NCI-H1105 (cell line): ENCODE measurements at places on chromosomes 16 and 17.

DNA sequence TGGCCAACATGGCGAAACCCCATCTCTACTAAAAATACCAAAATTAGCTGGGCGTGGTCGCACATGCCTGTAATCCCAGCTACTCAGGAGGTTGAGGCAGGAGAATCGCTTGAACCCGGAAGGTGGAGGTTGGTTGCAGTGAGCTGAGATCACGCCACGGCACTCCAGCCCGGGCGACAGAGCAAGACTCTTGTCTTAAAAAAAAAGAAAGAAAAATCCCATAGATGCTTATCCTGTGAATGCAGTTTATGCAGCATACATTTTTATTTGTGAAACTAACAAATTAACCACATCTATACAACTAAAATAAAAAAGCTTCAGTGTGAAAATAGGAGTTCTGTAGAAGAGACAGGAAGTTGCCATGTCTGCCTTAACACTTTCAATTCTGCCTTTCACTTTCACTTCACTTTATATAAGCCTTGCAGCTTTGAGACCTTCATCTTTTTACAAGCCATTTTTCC is 7.1 kb downstream of the IGSF6 start:
- DNase-seq = no peak

GRCh38 chr17:4789701-4789950 is 862 bp downstream of the GLTPD2 start:
- DNase-seq = no peak

- no peak for DNase-seq
Observed at GRCh38 chr16:81574168-81574567, 129.6 kb downstream of the CMIP start.

DNA sequence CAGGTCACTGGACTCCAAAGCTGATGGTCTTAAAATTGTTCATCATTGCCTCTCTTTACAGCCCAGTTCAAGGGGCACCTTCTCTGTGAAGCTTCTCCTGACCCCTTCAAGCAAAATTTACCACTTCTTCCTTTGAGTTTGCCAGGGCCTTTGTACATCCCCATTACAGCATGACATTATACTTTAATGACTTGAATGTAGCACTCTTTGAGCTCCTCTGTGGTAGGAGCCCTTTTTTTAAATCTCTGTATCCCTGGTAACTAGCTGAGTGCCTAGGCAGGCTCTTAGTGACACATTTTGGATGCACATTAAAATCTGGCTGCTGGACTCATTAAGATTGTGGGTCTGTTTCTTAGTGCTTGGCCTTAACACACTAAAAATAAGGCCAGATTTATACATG is 412.1 kb downstream of the CA10 start:
- no peak for DNase-seq

DNA sequence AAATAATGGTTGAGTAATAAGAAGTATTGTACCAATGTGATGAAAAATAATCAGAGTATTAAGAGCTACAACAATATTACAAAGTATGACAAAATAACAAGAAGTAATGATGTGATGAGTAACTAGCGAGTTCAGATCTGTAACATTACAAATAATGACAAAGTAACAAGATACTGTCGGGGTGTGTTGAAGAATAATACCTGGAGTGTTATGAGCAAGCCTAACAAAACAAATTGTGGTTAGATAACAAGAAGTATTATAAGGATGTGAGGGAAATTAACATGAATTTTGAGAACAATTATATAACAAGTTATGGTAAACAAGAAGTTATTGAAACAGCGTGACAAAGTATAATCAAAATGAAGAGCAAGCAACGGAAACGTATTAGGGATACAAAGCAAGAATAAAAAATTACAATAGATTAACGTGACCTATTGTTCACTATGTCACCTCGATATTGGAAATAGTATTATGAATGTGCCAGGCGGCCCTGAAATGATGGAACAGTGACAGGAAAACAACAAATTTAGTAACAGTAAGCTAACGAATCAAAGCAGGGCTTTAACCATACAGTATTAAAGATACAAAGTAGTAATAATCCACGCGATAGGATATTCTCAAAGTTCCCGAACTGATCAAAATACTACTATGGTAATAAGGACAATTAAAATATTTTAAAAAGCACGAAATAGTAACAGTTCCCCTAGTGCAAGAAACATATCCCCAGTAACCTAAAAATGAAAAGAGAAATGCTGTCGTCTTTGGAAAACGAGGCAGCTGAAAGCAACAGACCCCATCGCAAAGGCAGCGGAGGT is 1.6 kb downstream of the TBX4 start:
- no peak for DNase-seq

- no peak for DNase-seq
Observed at GRCh38 chr17:50051082-50051576, 4.8 kb upstream of the ITGA3 start.

DNA sequence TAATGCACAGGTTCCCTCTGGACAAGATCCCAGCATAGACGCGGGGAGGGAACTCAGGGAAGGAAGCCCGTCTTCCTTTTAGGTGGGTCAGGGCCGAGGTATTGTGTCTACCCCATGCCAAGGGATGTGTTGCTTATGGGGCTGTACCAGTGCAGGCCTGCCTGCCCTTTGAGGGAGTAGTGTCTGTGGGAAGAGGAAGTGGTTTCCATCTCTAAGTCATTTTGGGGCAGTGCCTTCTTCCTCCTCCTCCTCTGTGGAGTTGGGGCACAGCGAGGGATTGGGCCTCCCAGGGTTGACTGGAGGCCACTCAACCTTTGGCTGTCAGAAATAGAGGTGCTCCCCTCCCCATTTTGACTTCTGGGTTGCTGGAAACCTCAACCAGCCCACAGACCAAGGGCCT is 26.5 kb downstream of the GJD3 start:
- no peak for DNase-seq

GRCh38 chr17:80950466-80951120 is 41.0 kb upstream of the CHMP6 start:
- no peak for DNase-seq

DNA sequence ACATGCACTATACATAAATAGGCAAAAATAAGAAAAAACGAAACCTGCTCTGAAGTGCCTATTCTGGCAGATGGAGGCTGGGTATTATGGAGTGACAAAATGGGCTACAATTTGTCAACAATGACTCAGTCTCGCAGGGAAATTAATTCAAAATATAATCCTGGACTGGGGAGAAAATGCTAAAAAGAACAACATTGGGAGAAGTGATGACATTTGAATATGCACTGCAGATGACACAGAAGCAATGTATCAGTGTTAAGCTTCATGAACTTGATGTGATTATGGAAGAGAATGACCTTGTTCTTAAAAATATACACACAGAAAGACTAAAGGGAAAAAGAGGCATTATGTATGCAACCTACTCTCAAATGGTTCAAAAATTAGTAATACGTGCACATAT is 74.8 kb upstream of the PSMD7 start:
- no peak for DNase-seq

DNA sequence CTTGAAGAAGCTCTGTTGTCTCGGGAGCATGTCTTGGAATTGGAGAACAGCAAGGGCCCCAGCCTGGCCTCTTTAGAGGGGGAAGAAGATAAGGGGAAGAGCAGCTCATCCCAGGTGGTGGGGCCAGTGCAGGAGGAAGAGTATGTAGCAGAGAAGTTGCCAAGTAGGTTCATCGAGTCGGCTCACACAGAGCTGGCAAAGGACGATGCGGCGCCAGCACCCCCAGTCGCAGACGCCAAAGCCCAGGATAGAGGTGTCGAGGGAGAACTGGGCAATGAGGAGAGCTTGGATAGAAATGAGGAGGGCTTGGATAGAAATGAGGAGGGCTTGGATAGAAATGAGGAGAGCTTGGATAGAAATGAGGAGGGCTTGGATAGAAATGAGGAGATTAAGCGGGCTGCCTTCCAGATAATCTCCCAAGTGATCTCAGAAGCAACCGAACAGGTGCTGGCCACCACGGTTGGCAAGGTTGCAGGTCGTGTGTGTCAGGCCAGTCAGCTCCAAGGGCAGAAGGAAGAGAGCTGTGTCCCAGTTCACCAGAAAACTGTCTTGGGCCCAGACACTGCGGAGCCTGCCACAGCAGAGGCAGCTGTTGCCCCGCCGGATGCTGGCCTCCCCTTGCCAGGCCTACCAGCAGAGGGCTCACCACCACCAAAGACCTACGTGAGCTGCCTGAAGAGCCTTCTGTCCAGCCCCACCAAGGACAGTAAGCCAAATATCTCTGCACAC is 21.2 kb downstream of the AKAP1 start:
- no peak for DNase-seq

DNA sequence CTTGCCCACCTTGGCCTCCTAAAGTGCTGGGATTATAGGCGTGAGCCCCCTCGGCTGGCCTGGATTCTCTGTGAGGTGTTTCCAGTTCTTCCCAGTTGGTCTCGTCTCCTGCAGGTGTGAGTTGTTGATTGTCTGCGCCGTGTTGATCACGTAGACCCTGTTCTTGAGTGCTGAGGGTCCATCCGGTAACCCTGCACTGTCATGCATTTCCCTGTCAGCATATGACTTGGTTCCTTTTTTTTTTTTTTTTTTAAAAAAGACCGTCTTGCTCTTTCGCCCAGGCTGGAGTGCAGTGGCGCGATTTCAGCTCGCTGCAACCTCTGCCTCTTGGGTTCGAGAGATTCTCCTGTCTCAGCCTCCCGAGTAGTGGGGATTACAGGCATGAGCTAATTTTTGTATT is 17.3 kb downstream of the MGRN1 start:
- DNase-seq = no peak

GRCh38 chr17:2438823-2439222 is 38.0 kb upstream of the MNT start:
- no peak for DNase-seq

GRCh38 chr17:81486199-81486810 is 26.3 kb downstream of the ACTG1 start:
- DNase-seq = no peak

DNA sequence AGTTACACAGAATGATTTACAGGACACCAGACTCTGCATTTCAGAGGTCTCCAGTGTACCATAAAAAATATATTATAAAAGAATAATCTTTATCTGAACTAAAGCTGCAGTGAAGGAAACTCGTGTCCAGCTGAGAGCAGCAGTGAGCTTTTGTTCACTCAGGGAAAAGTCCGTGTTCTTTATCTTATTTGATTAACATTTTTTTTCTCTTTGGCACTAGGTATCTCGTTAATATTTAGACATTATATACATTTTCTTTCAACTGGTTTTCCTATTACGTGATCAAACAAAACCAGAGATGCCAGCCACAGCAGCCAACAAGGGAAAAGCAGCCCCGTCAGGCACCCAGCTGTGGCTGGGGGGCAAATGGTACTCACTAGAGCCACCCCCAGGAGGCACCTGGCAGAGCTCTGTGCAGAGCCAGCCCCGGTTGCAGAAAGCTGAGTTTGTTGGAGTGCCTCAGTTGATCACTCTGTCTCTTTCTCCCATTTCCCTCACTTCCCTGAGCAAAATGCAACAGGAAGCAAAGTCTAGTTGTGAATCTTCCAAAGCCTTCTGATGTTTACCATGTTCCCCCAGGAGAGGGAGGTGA is 1.1 kb upstream of the HS3ST4 start:
- DNase-seq = no peak

GRCh38 chr17:68011199-68011665 is 15.0 kb upstream of the C17orf58 start:
- no peak for DNase-seq

- DNase-seq = no peak
Observed at GRCh38 chr16:30028438-30029076, 2.5 kb downstream of the TLCD3B start.

- DNase-seq = no peak
Observed at GRCh38 chr17:70172923-70173322, 3.6 kb downstream of the KCNJ2 start.

DNA sequence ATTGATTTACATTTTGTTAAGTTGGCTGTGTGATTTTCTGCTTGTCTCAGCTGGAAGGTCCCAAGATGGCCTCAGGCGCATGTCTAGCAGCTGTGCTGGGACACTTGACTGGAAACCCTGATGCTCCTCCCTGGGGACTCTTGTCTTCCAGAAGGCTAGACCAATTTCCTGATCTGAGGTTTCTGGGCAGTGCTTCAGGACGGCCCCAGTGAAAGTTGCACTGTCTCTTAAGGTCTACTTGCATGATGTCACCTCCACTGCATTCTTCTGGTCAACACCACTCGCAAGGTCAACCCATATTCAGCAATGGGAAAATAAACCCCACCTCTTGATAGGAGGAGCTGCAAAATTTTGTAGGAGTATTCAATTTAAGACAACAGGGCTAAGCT is 116.0 kb downstream of the SALL1 start:
- no peak for DNase-seq

DNA sequence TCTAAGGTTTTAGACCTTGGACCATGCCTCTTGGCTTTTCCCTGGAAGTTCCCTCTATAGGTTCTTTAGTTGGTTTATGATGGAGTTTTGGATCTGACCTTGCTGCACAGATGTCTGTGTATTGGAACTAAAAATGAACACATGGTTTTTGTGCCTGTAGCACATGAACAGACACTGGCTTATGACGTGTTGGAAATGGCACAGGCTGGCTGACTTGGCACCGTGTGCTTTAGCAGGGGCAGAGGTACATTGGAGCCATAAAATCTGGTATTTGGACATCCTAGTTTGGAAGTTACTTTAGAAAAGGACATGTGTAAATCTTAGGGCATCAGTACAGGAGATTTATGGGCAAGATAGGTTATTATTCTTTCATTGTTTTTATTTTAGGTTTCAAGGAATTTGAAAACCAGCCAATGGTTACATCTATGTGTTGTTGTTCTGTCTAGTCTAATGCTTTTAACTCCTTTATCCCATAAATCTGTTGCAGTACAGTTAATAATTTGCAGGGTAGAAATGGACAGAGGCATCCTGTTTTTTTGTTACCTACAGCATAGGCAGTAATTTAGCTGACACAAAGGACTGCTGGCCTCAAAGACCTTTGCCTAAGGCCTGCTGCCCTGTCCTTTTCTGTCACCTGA is 6.0 kb downstream of the SOCS7 start:
- DNase-seq = no peak

DNA sequence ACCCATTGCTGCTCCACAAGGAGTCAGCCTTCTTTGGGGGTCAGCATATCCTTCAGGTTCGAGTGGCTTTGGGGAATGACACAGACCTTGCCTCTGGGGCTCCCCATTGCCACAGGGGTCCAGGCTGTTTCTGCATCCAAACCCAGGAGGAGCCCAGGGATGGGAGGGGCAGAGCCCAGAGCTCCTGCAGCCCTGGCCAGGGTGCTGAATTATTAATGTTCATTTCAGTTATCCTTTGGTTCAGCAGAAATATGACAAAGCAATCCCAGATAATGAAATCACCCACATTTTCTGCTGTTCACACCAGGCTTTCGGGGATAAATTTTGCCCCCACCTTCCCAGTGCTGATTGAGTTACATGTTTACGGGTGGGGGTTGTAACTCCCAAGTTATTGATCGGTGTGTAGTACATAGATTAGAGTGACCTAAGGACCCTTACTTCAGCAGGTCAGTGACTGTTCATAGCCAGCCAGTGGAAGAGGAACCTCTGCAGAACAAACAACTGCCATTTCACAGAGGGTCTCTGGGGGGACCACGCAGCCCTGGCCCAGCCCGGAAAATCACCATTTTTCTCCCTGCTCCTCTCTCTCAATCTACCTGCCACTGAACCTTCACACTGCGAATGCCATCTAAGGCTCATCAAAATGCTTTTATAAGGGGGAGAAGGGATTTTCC is 240.3 kb upstream of the N4BP1 start:
- no peak for DNase-seq
